ENCODE measurements at places on chromosomes 1 and 21.

- no peak for DNase-seq
These were observed 1592.9 kb downstream of the MRPL39 start for GRCh38 chr21:24014381-24014780.

- DNase-seq = no peak
These were observed 37.3 kb downstream of the RGL1 start for GRCh38 chr1:183841950-183842794.

GRCh38 chr1:100065183-100065968 lies 67.4 kb downstream of the SASS6 start:
- DNase-seq = no peak

DNA sequence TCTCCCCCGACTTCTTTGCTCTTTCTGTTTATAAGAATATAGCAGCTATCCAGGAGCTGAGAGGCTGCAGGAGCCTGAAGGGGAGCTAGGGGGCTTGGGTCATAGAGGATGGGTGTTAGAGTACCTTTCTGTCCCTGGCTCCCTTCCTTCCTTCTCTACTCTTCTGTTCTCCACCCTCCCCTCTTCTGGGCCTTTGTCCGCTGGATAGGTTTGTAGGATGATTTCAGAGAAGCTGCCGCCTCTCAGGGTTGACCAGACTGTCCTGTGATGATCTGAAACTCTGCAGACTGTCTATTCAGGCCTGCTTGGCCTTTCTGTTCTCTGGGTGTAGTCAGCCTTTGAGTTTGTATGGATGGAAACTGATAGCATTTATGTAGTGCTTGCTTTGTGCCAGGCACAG lies 26.3 kb downstream of the PPFIA4 start:
- no peak for DNase-seq

- peak; percentile 81 for DNase-seq
These were observed 31.0 kb downstream of the TMCC2 start for GRCh38 chr1:205258719-205259118.

- DNase-seq = no peak
These were observed 1.0 kb downstream of the AKR7A2 start for GRCh38 chr1:19310720-19311502.

DNA sequence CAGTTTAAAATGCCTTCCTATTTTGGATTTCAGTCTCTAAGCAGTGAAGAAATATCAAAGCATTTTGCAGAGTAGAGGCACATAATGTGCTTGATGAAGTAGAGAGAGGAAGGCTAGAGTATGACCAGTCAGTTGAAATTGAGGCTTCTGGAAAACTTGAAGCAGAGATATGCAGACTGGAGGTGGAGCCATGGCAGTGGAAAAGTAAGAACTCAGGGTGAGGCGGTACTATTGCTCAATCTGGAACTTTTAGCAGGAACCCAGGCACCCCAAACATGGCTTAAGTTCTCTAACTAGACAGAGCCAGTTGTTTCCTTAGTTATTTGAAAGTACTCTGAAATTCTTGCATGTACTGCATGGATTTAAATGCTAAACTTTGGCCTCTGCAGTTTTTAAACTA lies 288.6 kb downstream of the HHAT start:
- no peak for DNase-seq

DNA sequence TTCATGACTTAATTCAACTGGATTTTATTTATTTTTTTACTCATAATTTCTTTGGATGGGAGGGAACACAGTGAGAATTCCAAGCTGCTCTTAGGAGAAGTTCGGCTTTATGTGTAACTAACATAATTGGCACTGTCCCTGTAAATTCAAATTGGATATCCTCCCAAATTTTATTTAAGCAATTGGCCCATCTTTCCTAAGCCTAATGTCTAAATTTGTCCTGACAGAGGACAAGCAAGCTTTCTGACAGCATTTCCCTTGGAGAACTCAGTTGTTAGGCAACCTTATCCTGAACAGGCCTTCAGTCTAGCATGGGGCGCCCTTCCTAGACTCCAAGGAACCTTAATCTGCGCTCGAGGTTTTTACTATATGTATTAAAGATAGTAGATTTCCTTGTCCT lies 550.3 kb downstream of the NUF2 start:
- no peak for DNase-seq

All from posterior cingulate gyrus (tissue), 11 donors.